COLO829 (cell line): ENCODE measurements at places on chromosomes 12 and 14.
A peak's percentile ranks its signal among the peaks of the same experiment; 100 is the strongest.

DNA sequence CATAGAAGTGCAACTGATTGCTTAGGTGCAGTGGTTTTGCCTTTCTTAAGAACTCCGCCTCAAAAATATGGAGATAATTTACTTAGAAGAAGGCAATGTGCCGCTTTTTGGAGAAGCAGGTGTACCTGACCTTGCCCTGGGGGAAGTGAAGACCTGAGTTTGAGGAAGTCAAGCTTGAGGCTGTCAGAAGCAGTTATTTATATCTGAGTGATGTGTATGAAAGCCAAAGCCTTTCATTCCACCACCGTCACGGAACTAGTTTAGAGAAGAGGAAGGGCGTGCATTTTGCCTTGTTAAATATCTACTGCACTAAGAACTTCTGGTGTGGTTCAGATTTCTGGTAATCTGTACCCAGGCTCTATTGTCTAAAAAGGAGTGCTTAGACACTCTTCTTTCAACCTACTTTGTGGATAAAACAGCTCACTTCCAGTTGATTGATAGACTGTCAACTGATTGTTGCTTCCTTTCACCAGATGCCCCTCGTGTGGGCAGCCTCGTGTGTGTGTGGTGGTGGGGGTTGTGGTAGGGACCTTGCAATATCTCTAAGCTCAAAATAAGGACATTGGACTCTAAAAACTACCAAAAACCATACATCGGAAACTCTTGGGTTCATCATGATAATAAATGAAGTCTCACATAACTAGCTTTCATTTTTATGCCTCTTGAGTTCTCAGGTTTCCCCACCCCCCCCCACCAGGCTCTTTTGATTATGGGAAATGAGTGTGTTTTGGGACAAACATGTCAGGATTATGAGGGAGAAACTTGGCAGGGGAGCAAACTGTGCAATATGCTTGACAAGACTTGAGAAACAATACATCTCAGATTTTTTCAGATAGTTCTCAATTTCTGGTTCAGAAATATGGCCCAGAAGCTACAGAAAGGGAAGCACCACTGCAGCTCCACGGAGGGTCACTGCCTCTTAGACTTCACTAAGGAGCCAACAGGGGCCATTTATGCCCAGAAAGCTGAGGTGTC, 78.6 kb downstream of the ARF6 start:
- DNase-seq = no peak

- no peak for DNase-seq
Observed at GRCh38 chr14:105492971-105493871, 2.2 kb downstream of the TEDC1 start.

DNA sequence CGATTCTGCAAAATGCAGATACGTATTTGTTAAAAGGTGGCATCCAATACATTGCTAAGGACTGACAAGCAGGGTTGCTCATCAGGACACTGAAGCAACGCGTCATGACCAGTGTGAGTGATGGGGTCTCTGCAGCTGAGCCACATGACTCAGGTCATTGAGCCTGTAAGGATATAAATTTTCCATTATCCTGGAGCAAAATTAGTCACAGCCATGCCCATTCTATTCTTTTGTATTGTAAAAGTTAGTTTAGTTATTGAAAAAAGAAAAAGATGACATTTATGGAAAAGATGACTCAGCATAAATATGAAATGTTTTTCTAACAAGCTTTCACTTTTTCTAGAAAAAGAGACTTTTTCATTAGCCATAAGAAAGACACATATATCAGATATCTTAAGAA, 268.0 kb upstream of the TMEM132C start:
- DNase-seq = no peak

DNA sequence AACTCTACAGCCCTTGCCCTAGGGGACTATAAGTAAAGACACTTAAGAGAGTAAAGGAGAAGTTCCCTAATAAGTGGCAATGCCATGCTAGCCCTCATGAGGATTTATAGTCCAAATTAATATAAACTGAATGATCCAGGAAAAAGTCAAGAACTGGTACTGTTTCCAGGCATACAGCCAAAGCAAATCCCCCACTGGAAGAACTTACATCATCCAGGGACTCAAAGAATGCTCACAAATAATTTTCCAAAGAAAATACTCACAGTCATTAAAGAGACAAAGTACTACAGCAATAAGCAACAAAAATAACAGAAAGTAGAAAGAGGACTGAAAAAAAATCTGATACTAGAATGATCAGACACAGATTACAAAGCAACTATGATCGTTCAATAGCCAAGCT, 79.7 kb upstream of the RAP1B start:
- no peak for DNase-seq

DNA sequence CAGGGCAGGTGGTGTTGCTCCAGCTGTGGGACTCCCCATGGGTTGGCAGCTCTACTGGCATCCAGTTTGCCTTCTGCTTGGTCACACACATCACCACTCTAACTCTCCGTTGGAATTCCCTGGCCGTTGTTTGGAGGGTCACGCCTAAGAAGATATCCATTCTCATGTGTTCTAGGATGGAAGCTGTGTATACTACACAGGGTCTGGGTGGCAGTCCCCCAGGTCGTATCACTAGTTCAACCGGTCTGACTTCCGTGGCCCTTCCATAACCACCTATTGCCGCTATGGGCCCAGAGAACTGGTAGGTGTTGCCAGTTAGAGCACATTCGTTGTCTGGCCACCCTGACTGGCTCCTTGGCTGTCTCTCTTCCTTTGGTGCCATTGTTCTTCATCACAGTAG, 456.3 kb downstream of the TMEM121 start:
- no peak for DNase-seq

- no peak for DNase-seq
Observed at GRCh38 chr12:57461276-57461916, 1.8 kb downstream of the GLI1 start.

DNA sequence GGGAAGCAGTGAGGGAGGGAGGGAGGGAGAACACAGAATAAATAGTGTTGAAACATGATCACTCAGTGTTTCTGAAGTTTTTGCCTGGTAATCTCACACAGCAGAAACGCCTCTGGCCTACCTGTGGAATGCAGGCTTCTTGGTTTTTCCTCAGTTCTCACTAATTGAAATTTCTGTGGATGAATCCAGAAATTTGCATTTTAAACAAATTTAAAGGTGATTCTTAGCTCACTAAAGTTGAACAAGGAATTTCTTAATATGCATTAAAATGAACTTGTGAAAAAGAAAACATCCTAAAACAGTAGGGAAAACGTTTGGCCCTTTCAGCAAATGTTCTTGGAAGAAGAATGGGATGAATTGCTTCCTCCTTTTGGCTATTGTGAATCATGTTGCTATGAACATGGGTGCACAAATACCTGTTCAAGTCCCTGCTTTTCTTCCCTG, 1.4 kb downstream of the RNASE9 start:
- no peak for DNase-seq

GRCh38 chr12:113933201-113933786, 32.8 kb downstream of the RBM19 start:
- no peak for DNase-seq

- DNase-seq = no peak
Observed at GRCh38 chr14:57502586-57503254, 9.1 kb upstream of the CCDC198 start.

GRCh38 chr14:104435147-104436046, 144.2 kb upstream of the C14orf180 start:
- DNase-seq = no peak

- DNase-seq = no peak
Observed at GRCh38 chr12:109595321-109595902, 21.8 kb downstream of the MVK start.

GRCh38 chr14:88166616-88167015, 156.5 kb downstream of the KCNK10 start:
- no peak for DNase-seq

DNA sequence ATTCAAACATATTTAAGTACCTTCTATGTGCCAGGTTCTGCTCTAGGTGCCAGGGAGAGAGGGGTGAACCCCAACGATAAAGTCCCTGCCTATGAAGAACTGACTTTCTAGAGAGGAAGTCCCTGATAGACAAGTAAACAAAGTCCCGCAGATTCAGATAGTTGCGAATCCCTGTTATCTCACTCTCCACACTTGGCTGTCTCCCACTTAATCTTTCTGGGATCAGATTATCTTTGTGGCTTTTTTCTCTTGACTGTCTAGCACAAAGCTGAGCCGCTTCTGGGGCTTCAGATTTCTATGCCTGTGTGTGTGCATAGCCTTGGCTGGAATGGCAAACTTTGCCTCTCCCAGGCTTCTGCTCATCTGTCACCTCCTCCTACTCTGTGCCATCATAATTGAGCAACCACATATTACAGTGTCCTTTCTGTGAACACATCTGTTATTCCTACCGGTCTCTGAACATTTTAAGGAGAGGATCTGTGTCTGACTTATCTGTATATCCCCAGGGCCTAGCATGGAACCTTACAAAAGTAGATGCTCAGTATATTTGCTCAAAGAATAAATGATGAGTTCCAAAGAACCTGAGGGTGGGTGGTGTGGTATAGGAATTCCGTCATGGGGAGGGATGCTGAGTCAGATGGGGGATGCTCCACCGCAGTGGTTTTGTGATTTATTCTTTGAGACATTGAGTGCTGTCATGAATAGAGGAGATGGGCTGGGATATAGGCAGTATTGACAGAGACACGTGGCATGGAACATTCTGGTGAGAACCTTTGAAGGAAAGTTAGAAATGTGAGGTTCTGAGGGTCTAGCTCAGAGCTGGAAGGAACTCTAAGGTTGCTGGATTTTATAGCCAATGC, 28.5 kb downstream of the RGS6 start:
- DNase-seq = no peak

DNA sequence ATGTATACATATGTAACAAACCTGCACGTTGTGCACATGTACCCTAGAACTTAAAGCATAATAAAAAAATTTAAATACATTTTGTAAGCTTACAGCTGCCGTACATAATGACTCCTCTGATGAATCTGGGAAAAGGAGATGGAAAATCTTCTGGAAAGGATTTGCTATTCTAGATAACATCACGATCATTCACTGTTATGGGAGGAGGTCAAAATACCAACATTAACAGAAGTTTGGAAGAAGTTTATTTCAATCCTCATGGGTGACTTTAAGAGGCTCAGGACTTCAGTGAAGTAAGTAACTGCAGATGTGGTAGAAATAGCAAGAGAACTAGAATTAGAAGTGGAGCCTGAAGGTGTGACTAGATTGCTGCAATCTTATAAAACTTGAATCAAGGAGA, 172.2 kb downstream of the SLC16A7 start:
- no peak for DNase-seq

DNA sequence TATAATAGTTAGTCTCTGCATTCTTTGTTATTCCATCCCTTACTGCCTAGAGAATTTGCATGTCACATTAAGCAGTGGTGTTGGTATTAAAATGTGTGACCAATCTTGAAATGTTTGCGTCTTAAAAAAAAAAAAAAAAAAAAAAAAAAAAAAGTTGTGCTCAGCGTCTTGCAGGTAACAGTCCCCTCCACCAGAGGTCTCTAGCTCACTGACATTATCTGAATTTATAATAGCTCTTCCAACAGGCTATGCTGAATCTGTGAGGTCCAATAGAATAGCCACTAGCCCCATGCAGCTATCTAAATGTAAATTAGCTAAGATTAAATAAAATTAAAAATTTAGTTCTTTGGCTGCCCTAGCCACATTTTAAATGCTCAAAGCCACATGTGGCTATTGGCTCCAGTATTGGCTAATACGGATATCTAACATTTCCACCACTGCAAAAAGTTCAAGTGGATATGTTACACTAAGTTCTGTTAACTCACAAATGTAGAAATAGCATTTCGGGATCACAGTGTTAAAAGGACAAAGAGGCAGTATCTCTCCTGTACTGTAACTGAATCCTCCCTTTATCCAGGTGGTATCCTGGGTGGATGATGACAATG, 28.7 kb downstream of the NKX2-8 start:
- DNase-seq = peak; percentile 65

DNA sequence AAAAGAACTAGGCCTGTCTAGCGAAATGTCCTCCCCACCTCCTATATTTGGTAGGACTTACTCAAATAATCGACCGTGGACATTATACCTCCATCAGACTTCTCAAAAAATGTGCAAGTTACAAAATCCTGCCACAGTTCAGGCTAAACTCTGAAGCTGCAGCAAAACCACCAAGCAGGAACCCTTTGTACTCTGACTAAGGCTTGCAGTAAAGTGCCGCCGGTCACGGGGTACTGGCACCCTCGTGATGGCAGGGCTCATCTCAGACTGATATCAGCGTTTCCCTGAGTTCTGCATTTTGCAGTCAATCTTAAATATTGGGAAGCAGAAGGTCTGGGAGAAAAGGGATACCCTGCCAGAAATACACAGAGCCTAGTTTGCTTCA, 17.1 kb downstream of the SLC11A2 start:
- DNase-seq = peak; percentile 69

DNA sequence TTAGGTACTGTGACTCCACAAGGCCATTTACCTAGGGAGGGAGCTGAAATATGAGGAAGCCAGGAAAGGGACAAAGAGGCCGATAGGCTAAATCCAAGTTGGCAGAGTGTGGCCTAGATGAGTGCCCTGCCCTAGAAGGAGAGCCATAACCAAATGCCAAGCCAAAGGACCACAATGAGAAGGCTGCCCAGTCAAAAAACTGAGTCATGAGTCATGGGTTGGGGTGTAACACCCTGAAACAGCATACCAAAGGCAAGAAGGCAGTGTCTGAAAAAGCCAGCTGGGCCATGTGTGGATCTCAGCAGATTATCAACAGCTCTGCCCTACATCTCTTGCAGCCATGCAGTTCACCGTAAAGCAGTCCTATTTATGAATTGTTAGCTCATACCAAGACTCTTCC, 171.7 kb downstream of the PHLDA1 start:
- no peak for DNase-seq

DNA sequence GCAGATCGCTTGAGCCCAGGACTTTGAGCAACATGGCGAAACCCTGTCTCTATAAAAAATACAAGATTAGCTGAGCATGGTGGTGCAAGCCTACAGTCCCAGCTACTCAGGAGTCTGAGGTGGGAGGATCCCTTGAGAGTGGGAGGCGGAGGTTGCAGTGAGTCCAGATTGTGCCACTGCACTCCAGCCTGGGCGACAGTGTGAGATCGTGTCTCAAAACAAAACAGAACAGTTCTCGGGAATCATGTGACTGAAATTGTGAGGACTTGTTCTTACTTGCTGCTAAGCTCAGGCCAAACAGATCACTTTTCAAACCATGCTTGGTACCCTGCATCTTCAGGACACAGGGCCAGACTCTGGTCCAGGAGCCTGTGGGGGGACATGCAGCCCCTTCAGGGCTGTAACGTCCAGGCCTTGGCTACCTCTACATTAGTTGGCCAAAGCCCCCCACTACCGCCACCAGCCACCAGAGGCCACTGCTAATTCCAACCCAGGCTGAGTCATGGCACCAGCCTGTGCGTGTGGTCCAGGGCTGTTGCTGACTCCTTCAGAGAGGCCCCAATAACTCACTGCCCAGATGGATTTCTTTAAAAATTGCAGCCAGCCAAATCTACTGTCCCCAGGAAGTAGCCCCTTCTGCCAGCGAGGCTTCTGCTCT, 33.4 kb upstream of the SYNDIG1L start:
- peak; percentile 36 for DNase-seq

DNA sequence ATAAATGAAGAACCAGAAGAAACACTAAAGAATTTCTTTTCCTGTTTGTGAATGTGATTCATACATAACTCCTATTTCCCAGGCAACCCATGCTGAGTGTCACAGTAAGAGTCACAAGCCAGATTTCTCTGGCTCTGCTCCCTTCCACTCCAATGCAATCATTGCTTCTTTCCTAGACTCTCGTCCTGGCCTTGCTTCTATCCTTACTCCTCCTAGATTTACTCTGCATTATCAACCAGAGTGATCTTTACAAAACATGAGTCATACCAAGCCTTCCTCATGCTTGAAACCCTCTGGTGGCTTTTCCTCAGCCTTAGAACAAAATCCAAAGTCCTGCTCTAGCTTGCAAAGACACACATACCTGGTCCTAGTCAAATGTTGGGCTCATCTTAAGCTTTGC, 13.3 kb downstream of the IL22 start:
- no peak for DNase-seq
